ENCODE measurements at places on chromosomes 13 and 19. TPM values are rescaled to one million over a fixed set of nuclear protein-coding genes. Genes with fewer than 3 reads are reported as not detected.

The LRFN3 gene
- total RNA-seq = 1.8 TPM

The ATP8A2 gene
- 0.89 TPM for total RNA-seq

The GRK1 gene
- 0.22 TPM for total RNA-seq

The DNAJC15 gene
- 14.6 TPM for total RNA-seq

The BRSK1 gene
- total RNA-seq = 5.4 TPM

The PABPC3 gene
- 0.09 TPM for total RNA-seq

The SBK2 gene
- 0.89 TPM for total RNA-seq

The RGCC gene
- 24.1 TPM for total RNA-seq

The FUT1 gene
- 1.1 TPM for total RNA-seq

The FFAR3 gene
- total RNA-seq = 0.22 TPM

The TNNI3 gene
- total RNA-seq = 0.80 TPM

The IGFLR1 gene
- 2.1 TPM for total RNA-seq

The ERICH6B gene
- total RNA-seq = not detected

The RXFP2 gene
- not detected for total RNA-seq

The SLC7A9 gene
- total RNA-seq = 0.22 TPM

The DHRS12 gene
- total RNA-seq = 9.4 TPM

The CRB3 gene
- total RNA-seq = not detected

The NKPD1 gene
- total RNA-seq = 0.13 TPM
